ENCODE measurements at places on chromosomes 2 and 18.

- DNase-seq: no peak
Observed at GRCh38 chr2:38778687-38779082, 675 bp downstream of the GEMIN6 start.

DNA sequence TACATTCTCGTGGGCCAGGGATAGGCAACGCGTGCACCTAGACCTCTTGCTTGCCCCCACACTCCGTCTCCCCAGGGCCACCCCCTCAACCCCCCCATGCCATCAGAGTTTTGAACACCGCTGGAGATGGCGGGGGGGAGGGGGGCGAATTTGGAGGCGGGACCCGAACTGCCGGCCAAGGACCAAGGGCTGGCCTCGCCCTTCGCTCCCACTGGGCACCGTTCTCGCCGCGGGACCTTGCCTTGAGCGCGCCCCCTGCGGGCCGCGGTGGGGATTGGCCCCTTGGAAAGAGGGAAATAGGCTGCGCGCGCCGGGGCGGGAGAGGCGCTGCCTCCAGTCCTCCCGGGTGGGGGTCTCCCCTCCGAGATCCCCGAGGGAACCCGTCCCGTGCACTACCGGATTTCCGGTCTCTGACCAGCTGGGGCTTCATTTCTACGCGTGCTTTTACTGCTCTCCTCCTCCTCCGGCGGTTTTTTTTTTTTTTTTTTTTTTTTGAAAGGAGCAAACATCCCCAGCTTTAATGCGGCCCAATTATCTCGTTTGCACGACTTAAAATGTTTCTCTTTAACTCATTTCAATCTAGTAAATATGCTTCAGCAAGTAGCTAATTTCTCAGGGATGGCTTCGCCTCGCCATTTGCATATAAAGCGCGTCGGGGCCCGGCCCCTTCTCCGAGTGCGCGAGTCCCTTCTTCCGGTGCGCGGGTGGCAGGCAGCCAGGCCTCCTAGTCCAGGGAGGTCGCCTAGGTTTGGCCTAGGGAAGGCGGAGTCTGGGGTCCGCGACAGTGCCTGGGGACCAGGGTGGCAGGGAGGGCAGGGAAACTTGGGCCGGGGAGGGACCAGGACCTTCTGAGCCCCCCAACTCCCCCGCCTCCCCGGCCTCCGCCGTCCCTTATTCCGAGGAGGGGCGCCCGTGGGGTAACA is 10.0 kb upstream of the GBX2 start:
- DNase-seq: peak; percentile 56

- no peak for DNase-seq
Observed at GRCh38 chr2:141570474-141571131, 560.2 kb downstream of the LRP1B start.

DNA sequence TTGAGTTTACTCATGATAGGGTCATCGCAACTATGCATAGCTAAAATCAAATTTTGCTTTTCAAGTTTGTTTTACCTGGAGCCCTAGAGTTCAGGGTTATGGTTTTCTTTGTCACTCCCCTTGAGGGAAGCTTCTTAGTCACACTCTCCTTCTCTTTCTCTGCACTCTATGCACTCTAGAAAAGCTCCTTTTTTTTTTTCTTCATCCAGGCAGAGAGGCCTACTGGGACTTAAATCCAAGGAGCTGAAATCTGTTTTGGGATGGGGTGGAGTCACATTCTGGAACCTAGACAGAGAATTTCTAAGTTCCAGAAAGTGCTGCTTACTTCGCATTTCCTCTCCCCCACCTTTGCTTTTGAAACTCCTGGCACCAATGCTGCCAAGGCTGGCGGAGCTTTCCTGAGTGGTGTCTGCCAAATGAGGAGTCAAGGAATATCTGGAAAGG is 19.1 kb upstream of the IL18R1 start:
- peak; percentile 9 for DNase-seq

DNA sequence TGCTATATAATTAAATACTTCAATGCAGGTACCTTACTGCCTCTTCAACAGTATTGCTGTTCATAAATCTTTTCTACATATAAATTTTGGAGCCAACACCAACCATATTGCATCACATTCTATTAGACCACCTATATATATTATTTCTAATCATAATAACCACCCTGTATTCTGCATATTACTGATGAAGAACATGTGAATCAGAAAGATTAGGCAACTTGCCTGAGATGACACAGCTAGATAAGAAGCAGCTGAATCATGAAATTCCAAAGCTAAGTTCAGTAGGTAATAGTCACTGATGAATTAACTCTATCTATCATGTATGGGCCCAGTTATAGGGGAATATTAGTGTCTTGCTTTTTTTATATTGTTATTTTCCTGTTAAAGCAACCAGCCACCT is 161.8 kb downstream of the AGPS start:
- DNase-seq: no peak

GRCh38 chr2:223099561-223099960 is 47.6 kb downstream of the KCNE4 start:
- DNase-seq: no peak

DNA sequence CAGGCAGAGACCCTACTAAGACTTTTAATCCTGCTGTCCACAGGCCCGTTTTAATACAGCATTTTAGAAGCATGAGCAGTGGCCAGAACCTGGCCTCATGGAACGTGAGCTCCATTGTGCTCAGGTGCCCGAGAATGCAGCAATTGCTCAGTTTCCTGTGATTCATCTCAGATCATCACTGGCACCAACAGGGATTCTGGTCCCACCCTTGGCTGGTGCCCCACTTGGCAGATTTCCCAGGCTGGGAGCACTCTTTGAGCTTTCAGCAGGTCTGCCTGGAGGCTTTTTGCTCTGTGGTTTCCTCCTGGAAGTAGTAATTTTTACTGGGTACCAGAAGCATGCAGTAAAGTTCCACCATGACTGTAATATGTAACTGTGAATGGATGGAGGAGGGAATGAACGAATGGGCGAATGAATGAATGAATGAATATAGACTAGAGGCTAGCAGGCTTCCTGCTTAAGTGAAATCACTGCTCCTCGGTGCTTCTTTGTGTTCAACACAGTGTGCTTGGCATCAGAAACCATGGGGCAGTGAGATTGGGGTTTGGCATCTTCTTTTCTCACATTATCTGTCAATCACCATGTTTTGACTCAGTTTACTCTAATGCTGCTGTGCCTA is 312.9 kb downstream of the PRKCE start:
- peak; percentile 91 for DNase-seq

GRCh38 chr2:51613-52012 is 5.3 kb upstream of the FAM110C start:
- no peak for DNase-seq

GRCh38 chr2:42928692-42929545 is 136.5 kb upstream of the HAAO start:
- peak; percentile 44 for DNase-seq

DNA sequence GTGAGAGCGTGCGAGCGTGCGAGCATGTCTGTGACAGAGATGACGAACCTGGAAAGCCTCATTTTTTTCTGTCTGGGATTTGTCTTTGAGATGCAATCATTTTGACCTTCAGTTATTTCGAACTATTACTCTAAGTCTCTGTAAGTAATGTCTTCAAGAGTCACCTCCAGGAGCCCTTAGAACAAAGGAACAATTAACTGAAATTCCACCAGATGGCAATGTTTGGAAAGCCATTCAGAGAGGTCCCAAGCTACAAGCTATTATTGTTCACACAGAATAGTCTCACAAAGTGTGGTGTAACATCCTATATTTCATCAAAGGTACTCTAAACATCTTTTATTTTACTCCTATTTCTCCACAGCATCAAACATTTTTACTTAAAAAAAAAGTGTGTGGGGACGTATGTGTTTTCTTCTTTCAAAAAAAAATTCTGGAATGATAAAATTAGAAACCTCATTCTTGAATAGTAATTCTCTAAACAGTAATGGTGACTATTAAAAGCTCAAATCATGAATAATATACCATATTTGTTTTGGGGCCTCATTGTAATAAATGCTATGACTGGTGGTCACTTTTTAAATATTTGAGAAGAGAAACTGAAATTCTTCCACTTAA is 35.1 kb upstream of the MAPRE2 start:
- peak; percentile 72 for DNase-seq

- no peak for DNase-seq
Observed at GRCh38 chr2:27081984-27082772, 3.8 kb downstream of the EMILIN1 start.

GRCh38 chr18:55283309-55283708 is 304.7 kb downstream of the TCF4 start:
- DNase-seq: no peak

GRCh38 chr2:241071677-241072111 is 30.4 kb downstream of the MTERF4 start:
- DNase-seq: no peak

GRCh38 chr2:133314795-133315194 is 253.5 kb downstream of the NCKAP5 start:
- DNase-seq: no peak

DNA sequence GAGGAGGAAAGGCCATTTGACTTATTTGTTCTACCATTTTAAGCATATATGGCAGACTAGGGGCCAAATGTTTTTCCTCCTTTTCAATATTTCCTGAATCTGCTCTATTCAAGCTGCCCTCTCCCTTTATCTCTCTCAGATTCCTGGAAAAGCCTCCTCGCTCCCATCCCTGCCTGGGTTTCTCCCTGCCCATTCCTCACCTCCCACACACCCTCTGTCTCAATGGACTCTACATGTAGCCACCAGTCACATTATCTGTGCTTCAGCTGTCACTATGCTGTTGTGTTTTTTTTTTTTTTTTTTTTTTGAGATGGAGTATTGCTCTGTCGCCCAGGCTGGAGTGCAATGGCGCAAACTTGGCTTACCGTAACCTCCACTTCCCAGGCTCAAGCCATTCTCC is 22.9 kb downstream of the TYMS start:
- DNase-seq: no peak

DNA sequence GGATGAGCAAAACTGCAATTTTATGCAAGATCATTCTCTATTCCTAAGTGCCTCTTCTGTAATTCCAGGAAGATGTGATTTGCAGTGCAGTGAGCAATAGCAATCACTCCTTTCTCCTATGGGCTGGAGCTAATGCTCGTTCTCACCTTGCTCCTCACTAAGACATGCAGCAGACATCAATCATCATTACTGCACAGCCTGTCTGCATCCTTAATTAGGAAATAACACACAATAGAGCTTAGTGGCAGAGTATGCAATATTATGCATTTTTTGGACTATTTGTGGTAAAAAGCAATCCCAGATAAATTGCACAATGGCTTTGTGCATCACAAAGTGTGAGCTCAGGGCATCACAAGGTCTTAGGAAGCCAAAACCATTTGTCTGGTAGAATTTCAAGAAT is 32.6 kb upstream of the RAPH1 start:
- DNase-seq: peak; percentile 89

DNA sequence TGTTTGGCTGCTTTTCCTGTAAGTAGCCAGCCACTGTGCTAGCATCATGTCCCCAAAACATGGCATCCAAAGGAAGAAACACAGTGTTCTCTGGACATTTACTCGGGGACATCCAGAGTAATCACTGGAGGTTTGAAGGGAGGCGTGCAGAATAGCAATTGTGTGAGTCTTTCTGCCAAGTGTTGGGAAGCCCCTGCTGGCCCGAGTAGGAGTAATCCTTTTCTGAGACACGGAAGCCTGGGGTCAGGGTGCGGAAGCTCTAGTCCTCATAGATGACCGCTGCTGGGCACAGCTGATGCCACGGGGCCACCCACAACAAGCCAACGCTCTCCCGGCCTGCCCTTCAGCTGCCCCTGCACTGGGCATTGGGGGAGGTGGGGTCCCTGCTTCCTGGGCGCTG is 24.8 kb upstream of the HDAC4 start:
- DNase-seq: no peak

DNA sequence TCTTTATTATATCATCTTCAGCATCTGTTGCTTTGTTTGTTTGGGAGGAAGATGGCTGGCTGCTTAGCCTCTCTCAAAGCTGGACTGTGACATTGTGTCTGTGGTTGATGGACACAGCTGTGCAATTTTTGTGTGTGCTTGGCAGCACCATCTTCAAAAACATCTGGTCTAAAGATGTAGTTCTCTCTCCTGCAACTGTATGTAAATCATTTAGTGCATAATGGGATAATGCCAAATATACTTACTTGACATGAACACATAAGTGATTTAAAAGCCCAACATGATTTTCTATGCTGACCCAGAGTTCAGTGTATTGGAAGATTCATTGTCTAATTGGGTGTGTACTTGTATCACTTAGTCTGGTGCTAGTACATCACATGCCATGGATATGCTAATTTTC is 112.2 kb downstream of the MAP4K4 start:
- DNase-seq: peak; percentile 93

- no peak for DNase-seq
Observed at GRCh38 chr2:186302263-186302662, 183.8 kb upstream of the ZC3H15 start.

- no peak for DNase-seq
Observed at GRCh38 chr2:240831594-240832204, 11.7 kb upstream of the KIF1A start.

GRCh38 chr18:73797419-73797818 is 350.2 kb downstream of the FBXO15 start:
- DNase-seq: no peak

GRCh38 chr2:226064932-226065570 is 665.5 kb downstream of the NYAP2 start:
- no peak for DNase-seq

DNA sequence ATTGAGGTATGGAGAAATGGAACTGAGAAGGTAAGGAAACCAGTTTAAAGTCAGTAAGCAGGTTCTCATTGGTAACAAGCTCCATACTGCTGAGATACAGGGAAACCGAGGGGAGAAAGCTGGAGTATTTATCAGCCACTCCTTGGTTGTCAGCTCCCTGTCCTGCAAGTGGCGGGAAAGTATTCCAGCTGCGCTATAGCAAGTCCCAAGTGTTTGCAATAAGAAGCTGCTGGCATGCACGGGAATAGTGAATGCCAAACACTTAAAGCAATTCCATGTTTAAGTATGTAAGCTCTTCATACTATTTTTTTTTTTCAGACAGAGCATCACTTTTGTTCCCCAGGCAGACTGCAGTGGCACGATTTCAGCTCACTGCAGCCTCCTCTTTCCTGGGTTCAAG is 1601.1 kb downstream of the SUCLG1 start:
- DNase-seq: no peak

- no peak for DNase-seq
Observed at GRCh38 chr2:189406586-189407233, 34.6 kb upstream of the WDR75 start.

GRCh38 chr2:213923543-213923942 is 487.3 kb upstream of the VWC2L start:
- DNase-seq: no peak

DNA sequence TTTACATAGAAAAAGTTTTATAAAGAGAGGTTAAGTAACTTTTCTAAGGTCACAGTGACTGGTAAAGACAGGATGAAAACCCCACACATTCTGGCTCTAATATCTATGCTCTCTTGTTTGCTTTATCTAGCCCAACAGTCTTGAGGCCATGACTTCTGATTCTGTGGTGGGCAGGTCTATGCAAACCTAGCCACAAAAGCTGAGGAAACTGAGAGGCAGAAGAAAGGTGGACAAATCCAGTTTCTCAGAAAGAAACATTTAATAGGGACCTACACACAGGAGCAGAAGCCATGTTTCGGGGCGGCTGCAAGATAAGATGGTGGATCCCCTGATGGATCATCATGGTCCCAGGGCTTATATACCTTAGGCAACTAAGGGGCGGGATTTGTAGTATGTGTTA is 21.8 kb downstream of the HSPD1 start:
- DNase-seq: no peak

GRCh38 chr2:58140508-58141072 is 94.0 kb downstream of the VRK2 start:
- DNase-seq: peak; percentile 93

Data from AG10803 (cell line).